ENCODE measurements at places on chromosomes 12 and 14.

DNA sequence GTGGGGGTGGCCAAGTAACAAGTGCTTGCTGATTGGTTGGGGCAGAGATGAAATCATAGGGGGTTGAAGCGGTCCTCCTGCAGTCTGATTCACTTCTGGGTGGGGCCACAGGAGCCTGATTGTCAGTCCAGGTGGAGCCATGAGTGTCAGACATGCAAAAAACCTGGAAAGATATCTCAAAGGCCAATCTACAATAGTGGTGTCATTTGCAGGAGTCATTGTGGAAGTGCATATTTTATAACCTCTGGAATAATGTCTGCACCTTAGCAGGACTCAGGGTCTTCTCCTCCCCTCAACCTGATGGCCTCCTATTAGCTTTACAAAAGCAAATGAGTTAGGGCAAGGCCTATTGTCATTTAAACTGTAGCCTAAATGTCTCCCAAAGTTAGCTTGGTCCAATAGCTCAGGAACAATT, 241.4 kb downstream of the NUAK1 start:
- H3K4me1 ChIP-seq = no peaks in the 10 kb centered on the region
- no peak overlapping the region for H3K4me3 ChIP-seq
- H3K27ac ChIP-seq = no peak overlapping the region
- no peaks in the 10 kb centered on the region for H3K36me3 ChIP-seq
- H3K27me3 ChIP-seq = no peaks in the 10 kb centered on the region

DNA sequence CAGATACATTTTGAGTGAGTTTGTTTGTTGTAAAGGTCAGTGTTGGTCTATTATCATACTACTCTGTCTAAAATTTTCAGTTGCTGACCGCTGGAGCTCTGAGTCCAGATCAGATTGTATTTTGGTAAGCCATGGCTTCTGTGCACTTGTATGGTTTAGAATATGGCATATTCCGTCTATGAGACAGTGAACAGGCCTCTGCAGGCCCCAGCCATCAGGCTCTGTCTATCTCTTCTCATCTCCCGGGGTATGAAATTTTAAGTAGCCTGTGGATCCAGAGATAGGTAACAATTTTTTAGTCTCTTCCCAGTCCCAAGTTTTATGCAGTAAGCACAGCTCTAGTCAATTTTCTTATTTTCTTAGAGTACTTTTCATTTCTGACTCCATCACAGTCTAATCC, 1929.1 kb upstream of the SEL1L start:
- H3K4me1 ChIP-seq = no peaks in the 10 kb centered on the region
- no peaks in the 10 kb centered on the region for H3K27me3 ChIP-seq

- no peaks in the 10 kb centered on the region for H3K36me3 ChIP-seq
- peaks cover 2% of the 10 kb centered on the region for H3K27me3 ChIP-seq
Observed at GRCh38 chr14:57493467-57494181, at the start of gene CCDC198. TSS of gene CCDC198 (minus strand) at chr14:57493857. CDS start at chr14:57493715, 142 bp downstream.

DNA sequence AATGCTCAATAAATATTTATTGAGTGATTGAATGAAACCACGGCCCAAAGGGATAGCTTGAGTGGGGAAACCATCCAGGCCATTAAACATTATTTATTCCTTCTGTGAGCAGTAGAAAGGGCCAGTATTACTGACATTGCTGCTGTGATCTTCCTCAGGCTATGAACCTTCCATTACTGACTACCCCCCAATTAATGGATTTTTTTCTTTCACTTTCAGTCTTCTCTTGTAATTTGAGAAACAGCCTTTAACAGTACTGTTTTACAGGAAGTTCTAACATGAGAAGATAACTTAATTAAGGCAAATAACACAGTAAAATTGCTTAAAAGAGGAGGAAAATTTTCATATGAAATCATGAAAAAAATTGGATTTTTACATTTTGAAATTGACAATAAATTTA, 629.5 kb downstream of the TRHDE start:
- H3K27ac ChIP-seq = no peak overlapping the region
- no peaks in the 10 kb centered on the region for H3K4me1 ChIP-seq
- no peak for DNase-seq
- no peaks in the 10 kb centered on the region for H3K36me3 ChIP-seq

DNA sequence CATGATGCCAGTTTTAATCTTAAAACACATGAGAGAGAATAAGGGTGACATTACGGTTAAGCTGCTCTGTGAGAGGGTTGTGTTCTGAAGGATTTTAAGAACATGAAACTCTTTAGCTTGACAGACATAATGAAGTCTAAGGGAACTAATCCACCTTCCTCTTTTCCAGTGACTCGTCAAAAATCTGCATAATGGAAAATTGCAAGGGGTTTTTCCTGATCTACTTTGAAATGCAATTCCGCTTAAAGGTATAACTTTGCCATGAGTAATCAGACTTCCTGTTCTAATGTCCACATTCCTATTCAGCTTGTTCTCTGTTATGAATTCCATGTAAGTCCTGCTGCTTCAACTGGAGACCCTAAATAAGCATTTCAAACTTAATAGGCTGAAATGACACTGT, at the start of gene ZNF705A:
ZNF705A (plus strand) TSS at position 171 of the 400 bp plus-strand sequence. CDS start 15,611 bp downstream, outside the sequence.
- DNase-seq = no peak
- peaks cover 7% of the 10 kb centered on the region for H3K27me3 ChIP-seq
- no peak within 1 kb of the TSS for H3K4me3 ChIP-seq
- H3K27ac ChIP-seq = no peak within 1 kb of the TSS

- no peaks in the 10 kb centered on the region for H3K27me3 ChIP-seq
- H3K36me3 ChIP-seq = no peaks in the 10 kb centered on the region
Observed at GRCh38 chr14:58574623-58575022, 63.1 kb upstream of the DACT1 start.

Data from activated CD4-positive, alpha-beta memory T cell treated with anti-CD3 and anti-CD28 coated beads for 36 hours (primary cell).